Heart left ventricle (tissue), 16 donors: ENCODE measurements at places on chromosomes 1 and 21. TPM values are rescaled to one million over a fixed set of nuclear protein-coding genes. Genes with fewer than 3 reads are reported as not detected.

DNA sequence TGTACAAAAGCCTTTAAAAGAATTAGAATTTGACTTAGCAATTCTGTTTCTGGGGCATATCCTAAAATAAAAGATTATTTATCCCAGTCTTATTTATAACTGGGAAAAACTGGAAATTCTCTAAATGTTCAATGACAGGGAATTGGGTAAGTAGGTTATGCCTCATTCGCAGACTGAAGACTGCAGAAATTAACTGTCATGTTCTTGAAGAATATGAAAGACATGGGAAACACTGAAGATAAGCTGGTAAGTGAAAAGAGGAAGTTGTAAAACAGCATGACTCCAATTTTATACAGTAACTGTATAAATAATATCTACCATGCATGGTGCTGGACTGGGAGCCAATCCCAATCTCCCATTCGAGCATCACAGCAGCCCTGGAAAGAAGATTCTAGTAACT lies 50.6 kb upstream of the SLC2A1 start:
- no peak overlapping the region for H3K27ac ChIP-seq
- H3K4me3 ChIP-seq, result no peak overlapping the region
- no peaks in the 10 kb centered on the region for H3K36me3 ChIP-seq
- no peak for DNase-seq
- no peaks in the 10 kb centered on the region for H3K4me1 ChIP-seq

DNA sequence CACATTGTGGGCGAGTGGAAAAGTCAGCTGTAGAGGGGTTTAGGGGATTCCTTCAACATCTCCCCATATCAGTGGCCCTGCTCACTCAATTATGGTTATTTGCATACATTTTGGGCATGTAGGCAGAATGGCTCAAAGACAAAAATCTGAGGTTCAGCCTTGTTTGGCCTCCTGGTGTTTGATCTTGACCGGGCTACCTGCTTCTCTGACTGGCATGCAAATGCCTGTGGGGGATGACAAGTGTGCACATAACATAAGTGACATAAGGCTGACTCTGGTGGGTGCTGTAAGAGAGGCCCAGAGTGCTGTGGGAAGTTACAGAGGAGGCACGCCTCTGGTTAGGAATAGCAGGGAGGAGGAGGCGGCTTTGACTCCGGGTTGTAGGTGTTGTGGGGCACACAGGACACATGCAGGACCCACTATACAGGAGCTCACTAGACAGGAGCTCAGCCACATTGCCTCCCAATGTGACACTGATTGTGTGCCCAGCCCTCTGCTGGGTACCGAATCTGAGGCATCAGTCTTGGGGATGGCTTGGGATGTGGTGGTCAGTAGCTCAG lies 29.4 kb upstream of the IL19 start:
- no peaks in the 10 kb centered on the region for H3K36me3 ChIP-seq
- H3K4me3 ChIP-seq, result no peak overlapping the region
- no peak overlapping the region for H3K27ac ChIP-seq
- DNase-seq, result no peak

DNA sequence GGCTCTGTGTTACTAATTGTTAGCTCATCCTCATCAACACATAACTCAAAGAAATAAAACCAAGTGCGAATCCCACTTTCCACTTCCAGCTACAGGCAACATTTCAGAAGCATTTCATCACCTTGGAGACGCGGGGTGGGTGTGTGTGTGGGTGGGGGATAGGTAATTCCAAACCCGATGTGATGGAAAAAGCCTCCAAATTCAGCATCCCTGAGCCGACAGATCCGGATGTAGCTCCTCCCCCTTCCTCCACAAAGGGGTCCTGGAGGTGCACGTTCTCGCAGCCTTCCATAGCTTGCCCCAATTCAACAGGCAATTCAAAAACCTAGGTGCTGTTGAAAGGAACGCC lies 486 bp downstream of the HSPA13 start:
- DNase-seq, result no peak
- peaks cover 15% of the 10 kb centered on the region for H3K36me3 ChIP-seq
- H3K4me1 ChIP-seq, result peaks cover 18% of the 10 kb centered on the region
- H3K27ac ChIP-seq, result peak overlapping the region; percentile 71
- peak overlapping the region; percentile 83 for H3K4me3 ChIP-seq

DNA sequence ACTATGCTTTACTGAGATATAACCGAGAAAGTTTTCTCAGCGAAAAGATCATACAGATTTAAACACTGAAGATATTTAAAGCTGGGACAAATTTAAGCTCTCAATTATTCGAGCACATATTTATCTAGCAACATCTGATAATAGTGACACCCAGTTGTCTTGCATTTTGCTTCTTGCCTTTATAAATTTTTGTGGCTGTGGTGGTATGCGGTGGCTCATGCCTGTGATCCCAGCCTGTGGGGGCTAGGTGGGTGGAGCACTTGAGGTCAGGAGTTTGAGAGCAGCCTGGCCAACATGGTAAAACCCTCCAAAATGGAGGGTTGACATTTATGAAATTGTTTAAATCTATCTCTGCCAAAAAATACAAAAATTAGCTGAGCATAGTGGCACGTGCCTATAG lies 312.2 kb downstream of the SPATA17 start:
- DNase-seq, result no peak
- no peaks in the 10 kb centered on the region for H3K36me3 ChIP-seq
- H3K27me3 ChIP-seq, result peaks cover 3% of the 10 kb centered on the region

LAX1 gene
- polyA plus RNA-seq, result 0.07 TPM

TNFRSF8 gene
- polyA plus RNA-seq, result 1.00 TPM
